ENCODE measurements at places on chromosomes 7 and 10.

- no peak for DNase-seq
Measured at GRCh38 chr10:88386821-88387773, 196.0 kb downstream of the RNLS start.

GRCh38 chr7:150384406-150385301 lies 5.5 kb downstream of the ZNF775 start:
- no peak for DNase-seq

GRCh38 chr10:59068581-59069191 lies 107.8 kb upstream of the PHYHIPL start:
- DNase-seq = no peak

- no peak for DNase-seq
Measured at GRCh38 chr10:122304054-122304579, 33.0 kb downstream of the BTBD16 start.

GRCh38 chr10:98246911-98247805 lies 20.8 kb downstream of the LOXL4 start:
- DNase-seq = no peak

DNA sequence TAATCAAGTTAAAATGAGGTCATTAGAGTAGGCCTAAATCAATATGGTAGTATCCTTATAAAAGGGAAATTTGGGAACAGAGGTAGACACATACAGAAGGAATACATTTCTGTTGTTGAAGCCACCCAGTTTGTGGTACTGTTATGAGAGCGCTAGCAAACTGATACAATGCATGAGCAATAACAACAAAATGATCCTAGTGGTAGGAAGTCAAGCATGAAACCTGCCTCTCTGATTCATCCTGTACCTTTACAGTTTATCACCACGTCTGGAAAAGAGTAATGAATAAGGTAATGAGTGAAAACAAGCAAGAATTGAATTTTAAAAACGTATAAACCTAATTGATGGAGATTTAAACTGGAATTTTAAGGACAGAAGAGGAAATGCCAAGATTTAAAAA lies 217.2 kb downstream of the PCLO start:
- no peak for DNase-seq

DNA sequence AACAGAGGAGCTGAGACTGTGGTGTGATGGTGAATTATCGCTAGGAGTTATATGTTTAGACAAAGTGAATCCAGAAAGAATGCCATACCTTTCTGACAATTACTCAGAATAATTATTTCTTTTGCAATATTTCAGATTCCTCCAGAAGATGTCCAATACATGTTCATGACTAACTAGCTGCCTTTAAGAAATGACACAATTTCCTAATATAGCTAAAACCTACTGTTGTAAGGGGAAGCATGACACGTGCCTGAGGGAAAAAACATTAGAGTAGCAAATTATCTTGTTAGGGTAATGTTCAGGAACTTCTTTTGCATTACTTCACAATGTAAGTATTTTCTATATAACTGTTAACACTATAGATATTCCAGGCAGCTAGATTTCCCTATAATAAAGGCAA lies 150.3 kb downstream of the COL28A1 start:
- no peak for DNase-seq

DNA sequence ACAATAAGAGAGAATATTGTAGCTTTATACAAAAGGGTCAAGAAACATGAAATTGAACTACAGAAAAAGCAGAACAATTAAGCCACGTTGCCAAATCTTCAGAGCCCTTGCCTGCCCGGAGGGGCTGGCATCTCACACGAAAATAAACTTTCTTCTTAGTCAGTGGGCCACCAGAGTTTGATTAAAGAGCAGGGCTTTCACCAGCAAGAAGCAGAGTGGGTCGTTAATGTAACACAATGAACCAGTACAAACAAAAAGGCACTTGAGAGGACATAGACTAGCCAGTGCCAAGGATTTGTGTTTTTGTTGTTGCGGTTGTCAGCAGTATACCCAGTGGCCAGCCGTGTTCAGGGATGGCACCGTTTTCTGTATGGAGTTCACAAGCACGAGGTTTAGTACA lies 155.4 kb downstream of the NRP1 start:
- no peak for DNase-seq

GRCh38 chr10:101272229-101272868 lies 43.1 kb upstream of the LBX1 start:
- DNase-seq = peak; percentile 10

- DNase-seq = no peak
Measured at GRCh38 chr10:47253651-47254375, 46.2 kb upstream of the GDF10 start.

DNA sequence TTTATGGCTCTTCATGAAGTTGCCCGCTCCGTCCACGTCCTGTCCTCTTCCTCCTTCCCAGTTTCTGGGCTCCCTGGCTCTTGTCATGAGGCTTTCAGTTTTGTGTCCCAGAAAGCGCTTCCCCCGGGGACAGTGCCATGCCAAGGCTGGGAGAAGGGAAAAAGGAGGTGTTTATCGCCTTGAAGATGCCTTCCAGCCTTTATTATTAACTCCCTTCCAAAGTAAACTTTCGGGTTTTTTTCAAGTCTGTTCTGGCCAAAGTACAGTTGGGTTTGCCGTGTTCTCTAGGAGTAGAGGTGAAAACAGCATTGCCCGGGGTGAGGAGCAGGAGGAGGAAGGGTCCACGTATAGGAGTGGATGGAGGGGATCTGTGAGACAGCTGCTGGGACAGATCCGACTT lies 117.2 kb downstream of the CUX1 start:
- no peak for DNase-seq

DNA sequence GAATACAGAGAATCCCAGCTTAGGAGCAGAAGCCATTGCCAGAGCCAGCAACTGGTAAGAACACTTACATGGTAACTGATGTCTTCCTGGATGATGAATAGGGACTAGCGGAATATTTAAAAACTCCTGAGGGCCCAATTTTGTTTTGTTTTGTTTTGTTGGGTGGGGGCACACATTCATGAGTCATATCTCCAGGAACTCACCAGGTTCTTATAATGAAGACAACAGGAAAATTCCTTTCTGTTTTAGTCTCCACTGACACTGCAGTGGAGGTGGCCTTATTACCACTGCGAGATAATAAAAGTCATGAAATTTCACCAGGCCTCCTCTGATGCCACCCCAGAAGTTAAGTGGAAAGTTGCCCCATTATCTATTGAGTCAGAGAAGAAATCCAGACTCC lies 6.6 kb upstream of the CUZD1 start:
- DNase-seq = no peak

GRCh38 chr10:130957423-130957822 lies 354.1 kb downstream of the TCERG1L start:
- no peak for DNase-seq

DNA sequence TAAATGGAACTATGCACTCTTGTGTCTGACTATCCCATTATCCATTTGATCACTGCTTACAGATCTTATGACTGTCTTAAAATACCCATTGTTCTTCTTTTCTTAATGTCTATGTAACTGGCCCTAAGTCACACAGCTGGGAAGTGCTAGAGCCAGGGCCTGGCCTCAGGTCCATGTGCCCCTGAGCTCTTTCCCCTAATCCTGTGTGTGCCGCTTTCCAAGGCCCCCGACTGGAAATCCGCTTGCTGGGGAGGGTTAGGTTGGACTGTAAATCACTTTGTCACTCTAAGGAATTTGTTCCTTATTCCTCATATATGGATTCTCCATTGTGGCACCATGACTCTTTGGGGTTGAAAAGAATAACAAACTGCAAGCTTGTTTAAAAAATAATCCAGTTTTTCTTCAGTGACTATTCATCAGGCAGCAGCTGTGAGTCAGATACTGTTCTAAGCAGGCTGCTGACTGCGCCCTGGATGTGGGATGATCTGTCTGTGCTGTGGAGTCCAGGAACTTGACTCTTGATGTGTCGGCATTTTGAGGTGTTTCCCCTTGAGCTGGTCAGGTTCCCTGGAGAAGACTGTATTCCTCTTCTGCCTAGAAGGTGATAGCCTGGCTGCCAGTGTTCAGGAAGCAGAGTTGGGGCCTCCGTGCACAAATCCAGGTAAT lies 236.3 kb downstream of the SDK1 start:
- DNase-seq = no peak

DNA sequence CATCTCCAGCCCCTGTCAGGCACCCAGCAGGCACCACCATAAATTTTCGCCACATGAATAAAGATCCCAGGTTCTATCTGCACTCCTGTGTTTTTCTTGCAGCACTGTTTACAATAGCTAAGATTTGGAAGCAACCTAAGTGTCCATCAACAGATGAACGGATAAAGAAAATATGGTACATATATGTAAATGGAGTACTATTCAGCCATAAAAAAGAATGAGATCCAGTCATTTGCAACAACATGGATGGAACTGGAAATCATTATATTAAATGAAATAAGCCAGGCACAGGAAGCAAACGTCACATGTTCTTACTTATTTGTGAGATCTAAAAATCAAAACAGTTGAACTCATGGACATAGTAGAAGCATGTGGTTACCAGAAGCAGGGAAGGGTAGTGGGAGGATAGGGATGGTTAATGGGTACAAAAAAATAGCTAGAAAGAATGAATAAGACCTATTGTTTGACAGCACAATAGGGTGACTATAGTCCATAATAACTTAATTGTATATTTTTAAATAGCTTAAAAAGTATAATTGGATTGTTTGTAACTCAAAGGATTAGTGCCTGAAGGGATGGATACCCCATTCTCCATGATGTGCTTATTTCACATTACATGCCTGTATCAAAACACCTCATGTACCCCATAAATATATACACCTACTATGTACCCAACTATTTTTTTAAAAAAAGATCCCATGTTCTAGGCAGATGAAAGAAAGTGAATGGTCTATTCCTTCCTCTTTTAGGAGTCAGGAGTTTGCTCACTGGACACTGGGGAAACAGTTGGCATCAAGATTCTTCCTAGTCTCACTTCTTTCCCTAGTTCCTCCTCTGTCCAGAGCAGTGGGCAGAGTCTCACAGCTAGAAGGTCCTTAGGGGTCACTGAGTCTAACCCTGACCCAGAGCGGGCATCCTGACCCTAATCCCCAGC lies 1.0 kb upstream of the NPFFR1 start:
- DNase-seq = no peak

DNA sequence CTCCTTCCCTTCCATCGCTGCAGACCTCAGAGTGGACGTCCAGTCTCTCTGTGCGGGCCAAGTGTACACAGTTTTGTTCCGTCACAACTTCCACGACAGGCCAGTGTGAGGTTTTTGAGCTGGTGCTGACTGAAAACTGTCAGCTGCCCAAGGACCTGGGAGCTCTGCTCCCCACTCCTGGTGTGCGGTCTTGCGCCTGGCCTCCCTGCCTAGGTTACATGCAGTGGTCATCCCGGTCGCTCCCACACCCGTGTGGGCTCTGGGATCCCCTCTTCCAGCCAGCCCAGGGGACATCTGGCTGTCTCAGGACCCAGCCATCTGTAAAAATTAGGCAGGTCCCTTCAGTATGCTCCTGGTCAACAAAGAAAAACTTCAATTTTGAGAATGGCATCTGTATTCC lies 127.5 kb downstream of the VIPR2 start:
- DNase-seq = no peak
